ENCODE measurements at places on chromosomes 1 and 21.

DNA sequence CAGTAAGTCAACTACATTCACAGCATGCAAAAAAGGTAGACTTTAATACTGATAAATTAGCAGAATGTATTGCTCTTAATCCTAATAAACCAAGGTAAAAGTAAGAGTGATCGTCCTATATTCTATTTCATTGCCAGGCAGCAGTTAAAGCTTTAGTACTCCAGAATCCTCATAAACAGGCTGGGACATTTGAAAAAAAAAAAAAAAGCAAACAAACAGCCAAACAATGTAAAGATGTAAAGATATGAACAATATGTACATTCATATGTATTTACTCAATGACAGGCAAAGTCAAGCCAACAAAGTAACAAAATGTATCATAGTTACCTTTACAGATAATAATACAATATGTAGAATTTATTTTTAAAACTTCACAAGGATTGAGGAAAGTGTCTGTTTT, 383.6 kb downstream of the COL11A1 start:
- no peak for DNase-seq

DNA sequence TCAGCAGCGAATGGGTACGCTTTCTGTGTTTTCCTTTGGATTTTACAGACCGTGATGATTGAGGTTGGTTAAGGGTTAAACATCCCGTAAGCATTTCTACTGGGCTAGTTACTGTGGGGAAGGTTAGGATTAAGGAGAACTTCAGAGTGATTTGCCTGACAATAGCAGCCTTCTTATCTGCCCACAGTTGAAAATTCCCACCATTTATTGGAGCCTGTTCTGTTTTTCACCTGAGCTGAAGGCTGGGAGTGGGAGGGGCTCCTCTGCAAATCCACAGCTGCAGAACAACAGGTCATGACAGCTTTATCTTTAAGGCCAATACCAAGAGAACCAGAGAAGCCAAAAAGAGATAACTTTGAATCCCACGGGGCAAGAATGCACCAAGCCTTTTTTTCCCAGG, 168.6 kb downstream of the KAZN start:
- DNase-seq: no peak

DNA sequence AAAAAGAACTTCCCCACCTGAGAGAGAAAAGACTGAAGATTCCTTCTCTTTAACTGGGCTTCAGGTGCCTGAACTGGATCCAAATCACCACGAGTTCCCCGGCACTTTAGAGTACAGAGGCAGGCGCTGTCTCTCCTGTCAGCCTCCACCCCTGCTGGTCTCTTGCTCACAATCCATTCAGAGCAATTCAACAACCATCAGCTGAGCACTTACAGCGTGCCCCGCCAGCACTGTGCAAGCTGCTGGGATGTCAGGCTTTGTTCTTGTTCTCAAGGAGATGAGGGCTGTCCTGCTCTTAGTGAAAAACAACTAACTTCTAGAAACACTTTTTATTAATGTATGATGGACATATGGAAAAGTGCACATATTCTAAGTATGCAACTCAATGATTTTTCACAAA, 68.7 kb upstream of the VAMP3 start:
- DNase-seq: no peak

GRCh38 chr1:204782118-204782700, 88.5 kb upstream of the NFASC start:
- DNase-seq: no peak

GRCh38 chr1:80211691-80212380, 1205.3 kb upstream of the ADGRL4 start:
- no peak for DNase-seq

- no peak for DNase-seq
These were observed 67.5 kb downstream of the PLXNA2 start for GRCh38 chr1:208176649-208177048.

- DNase-seq: no peak
These were observed 510.3 kb downstream of the NPHP4 start for GRCh38 chr1:5481889-5482288.

DNA sequence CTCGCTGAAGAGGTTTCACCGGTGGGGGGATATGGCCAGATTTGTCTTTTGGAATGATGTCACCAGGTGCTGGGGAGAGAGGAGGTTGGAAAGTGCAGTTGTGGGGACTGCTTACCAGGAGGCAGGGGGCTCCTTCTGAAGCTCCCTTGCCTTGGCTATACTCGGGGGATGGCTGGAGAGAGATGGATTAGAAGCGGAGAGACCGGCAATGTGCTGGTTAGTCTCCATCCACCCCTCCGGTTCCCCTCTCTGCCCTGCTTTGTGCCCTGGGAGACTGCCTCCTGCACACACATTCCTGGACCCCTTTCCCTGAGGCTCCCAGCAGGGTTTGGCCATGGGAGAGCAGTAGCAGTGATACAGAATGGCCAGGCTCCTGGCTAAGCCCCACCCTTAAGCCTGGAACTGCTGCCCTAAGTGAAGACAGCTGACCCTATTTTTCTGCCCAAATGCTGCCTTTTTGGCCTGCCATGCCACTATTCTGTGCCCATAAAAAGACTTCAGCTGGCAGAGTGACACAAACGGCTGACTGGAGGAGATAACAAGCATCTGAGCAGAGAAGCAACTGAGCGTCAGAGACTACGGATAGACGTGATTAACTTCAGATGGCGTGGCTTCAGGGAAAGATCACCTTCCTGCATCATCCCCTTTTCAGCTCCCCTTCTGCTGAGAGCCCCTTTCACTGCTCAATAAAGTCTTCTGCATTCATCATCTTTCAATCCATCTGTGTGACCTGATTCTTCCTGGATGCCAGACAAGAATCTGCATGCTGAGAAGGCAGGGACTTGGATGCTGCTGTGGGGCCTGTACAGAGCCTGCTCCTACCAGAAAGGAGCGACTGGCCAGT, 14.5 kb upstream of the VPS13D start:
- no peak for DNase-seq

- no peak for DNase-seq
These were observed 30.6 kb upstream of the MARK1 start for GRCh38 chr1:220497220-220497947.

- DNase-seq: no peak
These were observed 24.8 kb upstream of the AGPAT3 start for GRCh38 chr21:43840259-43840658.

- no peak for DNase-seq
These were observed 3.9 kb upstream of the HAO2 start for GRCh38 chr1:119364640-119365039.

All from lower leg skin (tissue), 4 donors.